ENCODE measurements at places on chromosomes 12 and 14.

- DNase-seq: peak; percentile 37
Measured at GRCh38 chr14:104724981-104725771, 1.1 kb downstream of the ADSS1 start.

DNA sequence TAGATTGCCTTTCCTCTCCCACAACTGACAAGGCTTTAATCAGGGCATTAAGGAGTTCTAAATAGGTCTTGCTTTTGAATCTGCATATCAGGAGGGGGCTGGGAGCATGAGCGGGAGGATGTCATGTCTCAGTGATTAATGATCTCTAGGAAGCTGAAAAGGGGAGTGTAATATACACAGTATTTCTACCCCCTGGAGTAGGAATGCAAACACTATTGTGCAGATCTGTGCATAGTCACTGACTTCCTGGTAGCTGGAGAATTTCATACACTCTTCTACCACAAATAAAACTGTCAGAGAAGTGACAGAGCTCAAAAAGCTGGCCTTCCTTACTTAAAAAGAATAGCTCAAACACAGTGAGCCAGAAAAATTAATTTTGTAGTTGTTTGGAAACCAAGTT lies 65.8 kb downstream of the RIC8B start:
- DNase-seq: no peak

GRCh38 chr12:33514893-33515292 lies 75.3 kb upstream of the SYT10 start:
- DNase-seq: no peak

DNA sequence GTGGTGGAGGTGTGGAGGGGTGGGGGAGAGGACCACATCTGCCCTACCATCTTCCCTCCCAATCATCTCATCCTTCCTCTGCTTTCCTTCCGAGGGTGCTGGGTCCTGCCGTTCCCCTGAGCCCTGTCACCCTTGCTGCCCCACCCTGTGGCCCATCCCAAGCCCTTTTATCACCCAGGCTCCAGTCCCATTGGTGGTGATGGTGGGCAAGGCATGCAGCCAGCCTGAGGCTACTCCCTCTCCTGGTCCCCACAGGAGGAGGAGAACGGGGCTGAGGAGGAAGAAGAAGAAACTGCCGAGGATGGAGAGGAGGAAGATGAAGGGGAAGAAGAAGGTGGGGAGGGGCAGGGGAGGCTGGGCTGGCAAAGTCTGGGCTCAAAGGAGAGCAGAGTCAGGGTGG lies 2.7 kb upstream of the LAG3 start:
- DNase-seq: no peak

DNA sequence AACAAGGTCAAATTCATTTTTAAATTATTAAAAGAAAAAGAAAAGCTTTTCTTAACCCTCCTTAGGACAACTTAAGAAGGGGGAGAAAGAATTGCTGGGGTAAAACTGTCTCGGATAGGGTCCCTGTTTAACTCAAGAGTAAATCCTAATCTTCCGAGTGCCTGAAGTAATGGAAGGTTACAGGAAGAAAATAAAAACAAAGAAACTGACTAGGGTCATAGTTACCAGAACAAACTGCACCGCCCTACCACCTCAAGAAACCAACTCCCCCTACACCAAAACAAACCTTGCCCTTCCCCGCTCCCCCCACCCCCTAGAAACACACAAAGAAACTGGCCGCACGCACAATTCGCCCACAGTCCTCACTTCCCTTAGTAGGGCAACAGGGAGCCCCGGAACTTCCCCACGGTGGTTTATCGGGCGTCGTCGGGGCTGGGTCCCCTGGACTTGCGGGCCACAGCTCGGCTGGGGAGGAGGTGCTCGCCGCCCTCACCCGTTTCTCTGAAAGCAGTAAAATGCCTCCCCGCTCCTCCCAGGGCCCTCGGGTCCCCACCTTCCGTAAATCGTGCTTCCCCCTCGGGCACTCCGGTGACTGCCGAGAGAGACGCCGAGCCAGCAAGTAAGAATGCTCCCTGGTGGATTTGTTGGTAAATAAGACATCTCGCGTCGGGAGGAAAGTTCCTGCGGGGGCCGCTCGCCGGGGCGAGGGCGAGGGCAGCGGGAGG lies 2.4 kb downstream of the SINHCAF start:
- DNase-seq: no peak

DNA sequence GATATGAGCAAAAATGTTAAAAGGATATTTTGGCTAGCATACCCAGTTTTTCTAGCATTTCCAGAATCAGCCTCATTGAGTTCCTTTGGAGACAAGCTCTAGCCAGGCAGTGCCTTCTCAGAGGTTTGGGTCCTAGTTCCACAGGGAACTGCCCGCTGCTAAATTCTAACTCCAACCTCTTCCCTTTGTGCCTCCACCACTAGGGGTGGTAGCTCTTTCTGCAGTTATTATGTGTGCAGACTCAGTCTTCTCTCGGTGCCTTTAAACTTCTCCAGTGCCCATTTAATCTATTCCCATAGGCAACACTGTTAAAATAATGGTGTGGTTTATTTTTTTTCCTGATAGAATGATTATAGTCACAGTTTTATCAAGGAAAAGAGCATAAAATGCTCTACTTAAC lies 21.5 kb upstream of the SLC25A3 start:
- no peak for DNase-seq

- DNase-seq: no peak
Measured at GRCh38 chr14:64196814-64197411, 97.3 kb downstream of the ESR2 start.

DNA sequence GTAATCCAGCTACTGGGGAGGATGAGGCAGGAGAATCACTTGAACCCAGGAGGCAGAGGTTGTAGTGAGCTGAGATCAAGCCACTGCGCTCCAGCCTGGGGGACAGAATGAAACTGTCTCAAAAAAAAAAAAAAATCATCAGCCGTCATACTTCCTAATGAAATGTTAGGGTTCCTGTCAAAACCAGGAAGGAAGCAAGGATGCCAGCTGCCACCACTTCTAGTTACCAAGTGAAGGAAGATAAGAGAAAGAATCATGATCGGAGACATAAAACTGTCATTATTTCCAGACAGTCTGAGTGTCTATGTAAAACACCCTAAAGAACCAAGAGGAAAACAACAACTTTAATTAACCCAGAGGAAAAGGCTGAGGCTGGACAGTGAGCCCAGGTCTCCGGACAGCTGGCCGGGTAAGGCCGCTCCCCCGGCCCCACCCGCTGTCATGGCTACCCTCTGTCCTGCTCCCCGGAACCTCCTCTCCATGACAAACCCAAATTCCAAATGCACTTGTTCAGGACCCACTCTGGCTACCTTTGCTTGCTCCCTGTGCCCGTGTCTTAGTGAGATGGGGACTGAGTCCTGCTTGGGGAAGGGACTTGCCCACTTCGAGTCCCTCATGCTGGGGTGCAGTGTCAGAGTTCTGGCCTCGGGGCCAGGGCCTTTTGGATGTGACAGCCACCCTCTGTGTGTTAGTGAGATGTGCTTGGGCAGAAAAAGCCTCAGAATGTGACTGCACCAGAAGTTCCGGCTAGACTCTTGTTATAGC lies 29.0 kb downstream of the SLC6A12 start:
- no peak for DNase-seq

DNA sequence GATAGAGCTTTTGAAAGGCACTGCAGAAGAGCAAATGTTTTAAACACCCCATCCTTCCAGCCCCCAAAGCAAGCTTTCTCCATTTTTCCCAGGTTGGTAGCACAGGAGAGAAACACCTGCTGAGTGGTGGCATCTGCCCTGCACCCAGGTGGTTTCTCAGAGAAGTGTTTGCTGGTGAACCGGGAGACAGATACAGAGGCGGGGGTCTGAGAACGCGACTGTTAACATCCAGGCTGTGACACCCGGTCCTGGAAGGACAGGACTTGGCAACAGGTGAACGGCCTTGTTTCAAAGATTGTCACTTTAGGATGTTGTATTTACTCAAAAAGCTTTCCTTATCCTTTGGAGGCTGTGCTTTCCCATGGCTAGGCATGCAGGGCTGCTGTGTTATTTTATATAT lies 18.5 kb downstream of the MMAB start:
- DNase-seq: no peak

DNA sequence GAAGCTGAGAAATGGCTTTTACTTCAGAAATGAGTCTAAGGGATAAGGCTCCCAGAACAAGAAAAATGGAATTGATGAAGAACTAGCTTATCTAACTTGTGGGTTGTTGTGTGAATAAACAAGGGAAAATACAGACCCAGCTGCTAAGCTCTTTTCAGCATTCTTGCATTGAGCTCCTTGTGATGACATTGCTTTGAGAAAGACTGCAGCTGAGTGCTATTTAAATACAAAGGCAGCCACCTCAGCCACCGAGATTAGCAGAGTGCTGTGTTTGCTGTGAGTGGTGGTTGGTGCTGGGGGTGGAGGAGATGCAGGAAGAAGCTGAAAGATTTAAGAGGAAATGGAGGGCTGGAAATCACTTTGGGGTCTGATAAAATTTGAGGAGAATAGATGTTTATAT lies 396.0 kb upstream of the PRICKLE1 start:
- no peak for DNase-seq

- DNase-seq: no peak
Measured at GRCh38 chr12:66596199-66596598, 82.7 kb downstream of the GRIP1 start.

DNA sequence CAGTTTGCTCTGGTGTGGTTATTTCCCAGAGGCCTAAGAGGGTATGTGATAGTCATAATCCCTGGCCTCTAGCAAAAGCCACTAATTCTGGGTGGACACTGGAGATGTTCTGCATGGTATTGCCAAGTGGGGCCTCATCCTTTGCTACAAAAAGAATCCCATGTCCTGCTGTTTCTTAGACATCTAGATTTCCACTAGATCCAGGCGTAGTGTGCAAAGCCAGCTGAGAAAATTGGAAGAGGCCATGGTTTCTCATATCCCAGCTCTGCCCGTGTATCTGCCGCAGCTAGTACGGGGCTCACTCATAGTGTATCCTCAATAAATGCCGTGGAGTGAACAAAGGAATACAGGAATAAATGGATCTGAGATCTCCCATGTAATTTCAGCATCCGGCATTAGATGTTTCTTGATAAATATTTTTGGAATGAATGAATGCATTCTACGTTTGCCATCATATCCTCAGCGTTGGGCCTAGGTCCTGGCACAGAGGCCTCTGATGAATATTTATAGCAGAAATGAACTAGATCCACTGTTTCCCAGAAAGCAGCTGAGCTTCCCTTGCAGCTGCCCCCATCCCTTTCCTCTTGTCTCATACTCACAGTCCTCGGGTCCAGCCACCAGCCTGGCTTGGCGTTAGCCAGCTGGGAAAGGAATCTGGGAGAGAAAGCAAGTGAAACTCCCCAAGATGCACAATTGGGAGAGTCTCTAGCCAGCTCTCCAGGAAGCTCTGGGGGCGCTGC lies 76.3 kb upstream of the NOS1 start:
- DNase-seq: no peak

DNA sequence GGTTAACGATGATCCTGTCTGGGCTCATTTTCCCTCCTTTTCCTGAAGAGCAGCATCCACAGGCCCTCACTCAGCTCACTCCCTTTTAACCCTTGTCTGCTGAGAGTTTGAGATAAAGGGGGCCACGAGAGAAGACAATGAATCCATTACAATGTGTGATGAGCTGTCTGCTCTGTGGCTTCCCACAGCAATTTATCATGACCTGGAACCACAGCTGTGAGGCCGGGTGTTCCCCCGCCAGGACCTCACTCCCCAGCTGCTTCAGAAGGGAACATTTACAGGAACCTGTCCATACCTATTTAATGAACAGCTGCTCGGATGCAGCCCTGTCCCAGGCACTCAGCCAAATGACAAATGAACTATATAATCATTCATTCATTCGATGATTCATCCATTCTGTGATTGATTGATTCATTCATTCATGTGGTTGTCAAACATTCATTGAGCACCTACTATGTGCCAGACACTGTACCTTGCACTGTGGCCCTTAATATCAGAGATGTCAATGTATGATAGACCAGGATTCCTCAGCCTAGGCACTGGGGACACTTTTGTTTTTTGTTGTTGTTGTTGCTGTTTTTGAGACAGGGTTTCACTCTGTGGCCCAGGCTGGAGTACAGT lies 18.5 kb upstream of the P2RX7 start:
- no peak for DNase-seq

- no peak for DNase-seq
Measured at GRCh38 chr12:14694970-14695369, 1.4 kb downstream of the GUCY2C start.

- DNase-seq: peak; percentile 93
Measured at GRCh38 chr14:55807053-55807880, 227.3 kb downstream of the KTN1 start.

GRCh38 chr14:44782775-44783238 lies 178.9 kb downstream of the KLHL28 start:
- no peak for DNase-seq

DNA sequence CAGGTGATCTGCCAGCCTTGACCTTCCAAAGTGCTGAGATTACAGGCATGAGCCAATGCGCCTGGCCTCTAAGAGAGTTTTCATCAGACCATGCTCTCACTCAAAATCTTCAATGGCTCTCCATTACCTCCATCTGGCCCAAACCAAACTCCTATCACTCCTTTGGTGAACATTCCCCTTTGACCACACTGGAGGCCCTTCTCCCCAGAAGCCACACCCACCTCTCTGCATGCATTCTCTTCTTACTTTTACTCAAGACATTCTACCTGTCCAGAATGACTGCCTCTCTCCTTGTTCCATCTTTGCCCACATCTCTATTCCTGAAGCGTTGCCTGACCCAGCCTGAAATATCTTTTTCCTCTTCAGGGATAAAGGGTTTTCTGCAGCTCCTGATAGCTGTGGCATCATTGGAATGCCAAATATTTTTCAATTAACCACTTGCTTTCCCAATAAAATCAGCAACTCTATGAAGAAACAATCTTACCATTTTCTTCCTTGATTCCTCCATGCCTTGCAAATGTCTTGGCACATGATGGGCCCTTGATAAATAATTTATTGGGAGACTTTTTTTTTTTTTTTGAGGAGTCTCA lies 15.5 kb downstream of the PLEK2 start:
- DNase-seq: no peak

DNA sequence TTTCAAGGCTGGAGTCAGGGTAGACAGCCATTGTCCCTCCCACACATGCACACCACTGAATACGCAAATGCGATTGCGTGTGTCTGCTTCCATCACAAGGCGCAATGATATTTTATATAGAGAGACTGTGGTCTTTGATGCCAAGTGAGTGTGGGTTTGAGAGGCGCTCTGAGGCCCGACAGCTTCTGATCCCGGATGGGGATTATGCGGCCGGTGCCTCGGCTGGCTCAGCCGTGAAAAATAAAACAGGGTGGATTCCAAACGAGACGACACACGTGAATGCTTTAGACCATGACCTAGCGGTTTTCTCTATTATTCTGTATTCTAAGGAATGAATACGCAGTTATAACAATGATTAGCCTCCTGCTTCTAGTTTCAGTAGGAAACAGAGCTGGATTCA lies 72.5 kb downstream of the TMEM132D start:
- no peak for DNase-seq

DNA sequence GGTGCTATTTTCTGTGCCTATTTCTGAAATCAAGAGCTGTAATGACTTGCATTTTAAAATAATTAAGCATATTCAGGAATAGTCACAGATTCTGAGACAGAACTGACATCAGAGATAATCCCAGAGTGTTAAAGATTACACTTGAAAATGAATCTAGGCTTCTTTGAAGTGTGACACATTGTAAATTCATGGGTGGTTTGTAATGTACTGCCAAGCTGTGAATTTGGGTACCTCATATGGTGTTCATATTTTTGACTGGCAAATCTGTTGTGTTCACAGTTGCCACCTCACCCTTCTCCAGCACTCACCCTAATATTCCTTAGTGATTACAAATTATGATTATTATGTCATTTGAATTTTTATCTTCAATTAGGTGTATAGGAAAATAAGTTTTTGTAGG lies 78.5 kb upstream of the CSRP2 start:
- no peak for DNase-seq

GRCh38 chr12:46406352-46407027 lies 33.9 kb upstream of the SLC38A2 start:
- DNase-seq: no peak
